ENCODE measurements at places on chromosomes 5 and 9.

GRCh38 chr5:55626790-55627189 is 85.3 kb downstream of the SLC38A9 start:
- DNase-seq, result no peak

GRCh38 chr5:175216991-175217390 is 227.0 kb downstream of the DRD1 start:
- no peak for DNase-seq

DNA sequence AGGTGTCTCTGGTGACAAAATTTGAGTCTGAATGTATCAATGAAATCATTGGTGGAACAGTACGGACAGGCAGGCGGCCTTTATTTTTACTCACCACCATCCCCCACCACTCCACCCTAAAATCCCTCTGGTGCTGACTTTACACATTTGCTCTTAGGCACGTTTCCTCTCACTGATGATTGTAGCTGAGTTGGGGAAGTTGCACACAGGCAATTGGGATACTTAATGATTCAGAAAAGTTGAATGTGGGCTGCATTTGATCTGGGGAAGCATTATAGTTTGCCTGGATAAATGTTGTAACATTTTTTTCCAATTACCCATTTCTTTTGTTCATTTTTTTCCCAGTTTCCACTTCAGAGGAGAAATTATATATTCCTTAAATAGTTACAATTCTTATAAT is 658.4 kb downstream of the TLR4 start:
- DNase-seq, result no peak

GRCh38 chr5:15252331-15252730 is 247.6 kb upstream of the FBXL7 start:
- DNase-seq, result no peak

GRCh38 chr9:133814586-133815208 is 76.5 kb upstream of the SARDH start:
- no peak for DNase-seq

GRCh38 chr5:141135030-141135717 is at the start of gene PCDHB5:
TSS of gene PCDHB5 (plus strand) at chr5:141135206. CDS start at chr5:141135435, 229 bp downstream.
- no peak for DNase-seq

GRCh38 chr9:20353524-20353923 is 268.8 kb downstream of the MLLT3 start:
- no peak for DNase-seq

DNA sequence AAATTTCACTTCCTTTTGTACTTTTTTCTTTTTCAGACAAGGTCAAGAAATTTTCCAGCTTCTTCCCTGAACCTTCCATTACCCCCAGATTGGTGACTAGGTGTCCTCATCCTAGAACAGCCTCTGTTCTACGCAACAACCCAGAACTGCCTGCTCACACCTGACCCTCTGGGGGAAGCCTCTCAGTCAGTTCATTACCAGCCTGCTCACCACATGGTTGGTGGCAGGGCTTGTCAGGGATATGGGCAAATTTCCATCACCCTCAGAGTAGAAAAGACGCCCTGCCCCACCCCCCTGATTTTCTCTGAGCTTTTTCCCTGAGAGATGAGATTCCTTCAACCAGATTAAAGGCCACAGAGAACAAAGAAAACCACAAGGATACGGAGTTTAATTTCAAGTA is 5.3 kb upstream of the CFAP95 start:
- DNase-seq, result no peak

DNA sequence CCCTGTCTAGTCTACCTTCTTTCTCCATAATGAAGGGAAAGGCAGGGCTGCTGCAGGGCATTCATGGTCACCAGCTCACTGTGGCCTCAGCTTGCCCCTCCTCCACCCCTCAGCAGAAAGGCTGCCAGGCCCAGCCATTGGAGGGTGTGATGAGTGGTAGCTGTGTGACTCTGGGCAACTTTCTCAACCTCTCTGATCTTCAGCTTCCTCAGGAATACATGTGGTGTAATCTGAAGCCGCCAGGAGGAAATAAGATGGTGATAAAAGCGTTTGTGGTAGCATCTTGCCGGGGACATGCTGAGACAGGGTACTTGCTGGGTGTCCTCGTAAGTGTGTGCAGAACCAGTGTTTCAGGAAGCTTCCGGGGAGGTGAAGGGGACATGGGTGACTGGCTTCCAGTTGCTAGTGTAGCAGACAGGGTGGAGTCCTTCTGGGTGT is 9.8 kb downstream of the CXCL14 start:
- peak; percentile 86 for DNase-seq

GRCh38 chr9:98706651-98707165 is 2.0 kb downstream of the GABBR2 start:
- DNase-seq, result no peak

GRCh38 chr9:129557192-129558036 is 63.5 kb downstream of the C9orf50 start:
- no peak for DNase-seq

DNA sequence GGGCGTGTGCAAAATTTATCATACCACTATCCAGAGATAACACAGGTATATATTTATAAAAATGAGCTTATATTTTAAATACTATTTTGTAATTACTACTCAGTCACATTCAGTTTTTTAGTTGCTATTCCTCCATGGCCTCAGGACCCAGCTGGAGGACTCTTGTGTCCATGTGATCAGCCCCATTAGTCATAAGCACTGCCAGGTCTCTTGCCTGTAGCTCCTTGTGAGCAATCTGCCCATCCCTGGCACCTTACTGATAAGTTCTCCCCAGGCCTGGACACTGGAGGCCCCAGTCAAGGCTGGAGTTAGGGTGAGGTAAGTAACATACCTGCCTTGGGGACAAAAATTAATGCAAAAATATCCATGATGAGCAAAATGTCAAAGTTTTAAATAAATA is 29.5 kb upstream of the ADRB2 start:
- DNase-seq, result no peak

GRCh38 chr5:139796061-139796806 is 626 bp downstream of the PSD2 start:
- no peak for DNase-seq

DNA sequence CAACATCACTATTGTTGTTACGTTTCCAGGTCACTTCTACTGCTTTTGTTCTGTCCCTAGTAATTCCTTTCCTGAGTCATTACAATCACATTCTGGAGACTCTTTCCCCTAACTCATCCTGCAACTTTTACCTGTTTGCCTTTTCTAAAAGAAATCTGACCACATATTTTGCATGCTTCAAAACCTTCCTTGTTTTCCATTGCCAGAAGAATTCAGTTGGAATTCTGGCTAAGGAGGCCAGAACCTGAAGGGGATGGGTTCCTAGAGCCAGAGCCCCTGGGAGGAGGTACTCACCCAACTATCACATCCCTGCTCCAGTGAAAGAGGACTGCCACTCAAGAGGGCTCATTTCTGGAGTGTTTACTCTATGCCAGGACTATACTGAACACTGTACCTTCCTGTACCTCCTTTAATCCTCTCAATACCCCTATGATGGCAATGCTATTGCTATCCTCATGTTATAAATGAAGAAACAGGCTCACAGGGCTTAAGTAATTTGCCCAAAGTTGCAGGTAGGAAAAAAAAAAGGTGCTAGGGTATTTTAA is 42.8 kb upstream of the MAST4 start:
- DNase-seq, result no peak

DNA sequence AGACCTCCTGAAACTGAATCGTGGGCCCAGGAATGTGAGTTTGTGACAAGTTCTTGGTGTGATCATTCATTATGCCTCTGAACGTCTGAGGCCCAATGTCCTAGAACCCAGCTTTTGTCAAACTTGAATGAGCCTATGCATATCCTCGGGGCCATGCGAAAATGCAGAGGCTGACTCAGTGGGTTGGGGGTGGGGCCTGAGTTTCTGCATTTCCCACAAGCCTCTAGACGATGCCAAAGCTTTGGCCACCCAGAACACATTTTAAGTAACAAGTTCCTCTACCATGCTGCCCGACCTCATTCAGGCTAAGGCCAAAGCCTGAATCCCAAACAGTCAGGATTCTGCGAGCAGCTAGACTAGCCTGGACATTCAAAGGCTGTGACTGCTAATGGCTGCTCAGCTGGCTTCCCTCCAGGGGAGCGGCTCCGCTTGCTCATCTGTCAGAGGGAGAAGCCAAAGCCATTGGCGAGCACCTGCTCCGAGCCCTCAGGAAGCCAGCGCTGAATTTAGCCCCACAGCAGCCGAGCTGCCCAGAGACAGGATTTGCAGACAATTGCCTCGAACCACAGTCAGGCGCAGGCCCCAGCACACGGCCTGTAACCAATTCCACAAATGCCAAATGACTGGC is 177.5 kb downstream of the ZDHHC21 start:
- DNase-seq, result no peak

GRCh38 chr9:90991953-90992352 is 190.3 kb downstream of the SYK start:
- no peak for DNase-seq

DNA sequence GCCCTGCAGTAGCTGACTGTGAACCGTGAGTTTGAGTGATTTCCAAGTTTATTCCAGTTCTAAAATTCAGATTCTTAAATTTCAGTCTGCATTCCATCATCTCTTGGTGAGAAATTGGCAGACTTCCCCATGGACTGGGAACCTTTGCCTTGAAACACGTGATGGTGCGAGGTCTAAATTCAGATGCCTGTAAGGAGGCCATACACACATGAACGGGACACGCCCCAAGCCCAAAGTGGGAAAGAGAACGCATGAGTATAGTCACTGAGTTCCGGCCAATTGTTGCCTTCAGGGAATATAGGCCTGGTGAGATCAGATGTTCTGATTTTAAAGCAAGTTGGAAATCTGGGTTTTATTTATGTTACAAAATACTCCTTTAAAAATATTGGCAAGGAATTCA is 1084.4 kb upstream of the WWC1 start:
- DNase-seq, result no peak

- DNase-seq, result no peak
Observed at GRCh38 chr9:111985315-111985714, 88.7 kb downstream of the UGCG start.

DNA sequence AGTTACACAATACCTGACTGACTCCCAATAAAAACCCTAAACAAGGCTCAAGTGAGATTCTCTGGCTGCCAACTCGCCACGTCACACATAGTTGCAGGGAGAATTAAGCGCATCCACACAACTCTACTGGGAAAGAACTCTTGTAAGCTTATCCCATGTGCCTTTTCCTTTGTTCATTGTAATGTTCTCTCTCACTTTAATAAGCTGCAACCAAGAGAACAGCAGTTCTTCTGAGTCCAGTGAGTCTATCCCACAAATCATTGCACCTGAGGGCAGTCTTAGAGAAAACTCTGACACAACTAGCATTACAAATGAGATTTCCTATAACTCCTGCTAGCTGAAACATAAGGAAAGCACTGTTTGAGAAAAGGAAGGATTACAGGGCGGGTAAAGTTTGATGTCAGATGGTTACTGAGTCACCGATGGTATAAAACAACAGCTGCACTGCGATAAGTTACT is 27.4 kb downstream of the CENPK start:
- DNase-seq, result no peak

GRCh38 chr9:129549684-129550083 is 71.2 kb downstream of the C9orf50 start:
- DNase-seq, result no peak

DNA sequence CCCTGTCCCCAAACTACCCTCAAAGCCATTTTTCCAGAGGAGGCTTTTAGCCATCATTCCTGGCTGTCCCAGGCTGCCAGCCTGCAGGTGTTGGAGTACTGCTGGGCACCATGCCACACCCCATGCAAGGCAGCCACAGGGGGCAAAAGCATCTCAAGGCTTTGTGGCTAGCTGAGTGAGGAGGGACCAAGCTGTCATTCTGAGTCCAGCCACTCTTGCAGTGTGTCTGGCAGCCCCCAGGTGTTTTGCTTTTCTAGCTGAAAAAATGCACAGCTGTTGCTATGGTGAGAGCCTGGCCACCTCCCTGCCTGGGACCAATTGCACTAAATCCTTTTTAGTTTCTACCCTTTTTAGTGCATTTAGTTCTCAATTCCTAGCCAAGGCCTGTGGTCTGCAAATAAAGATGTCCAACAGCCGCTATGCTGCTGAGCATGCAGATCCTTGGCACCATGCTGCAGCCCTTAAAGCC is 50.4 kb upstream of the PTGS1 start:
- no peak for DNase-seq

- DNase-seq, result no peak
Observed at GRCh38 chr5:40383749-40384651, 295.7 kb upstream of the PTGER4 start.

All from Jurkat, Clone E6-1 (cell line).